Stimulated activated CD8-positive, alpha-beta memory T cell treated with anti-CD3 and anti-CD28 coated beads, Interleukin-4, amount 100 ng/mL, for 24 hours (primary cell): ENCODE measurements at places on chromosomes 5 and 9.

- no peak for DNase-seq
These were observed 7.3 kb downstream of the ANKH start for GRCh38 chr5:14864181-14864812.

DNA sequence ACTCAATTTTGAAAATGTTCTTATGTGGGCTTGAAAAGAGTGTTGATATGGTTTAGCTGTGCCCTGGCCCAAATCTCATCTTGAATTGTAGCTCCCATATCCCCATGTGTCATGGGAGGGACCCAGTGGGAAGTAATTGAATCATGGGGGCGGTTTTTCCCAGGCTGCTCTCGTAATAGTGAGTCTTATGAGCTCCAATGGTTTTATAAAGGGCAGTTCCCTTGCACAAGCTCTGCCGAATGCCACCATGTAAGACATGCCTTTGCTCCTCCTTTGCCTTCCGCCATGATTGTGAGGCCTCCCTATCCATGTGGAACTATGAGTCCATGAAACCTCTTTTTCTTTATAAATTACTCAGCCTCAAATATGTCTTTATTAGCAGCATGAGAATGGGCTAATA lies 71.0 kb downstream of the USP20 start:
- DNase-seq: no peak

DNA sequence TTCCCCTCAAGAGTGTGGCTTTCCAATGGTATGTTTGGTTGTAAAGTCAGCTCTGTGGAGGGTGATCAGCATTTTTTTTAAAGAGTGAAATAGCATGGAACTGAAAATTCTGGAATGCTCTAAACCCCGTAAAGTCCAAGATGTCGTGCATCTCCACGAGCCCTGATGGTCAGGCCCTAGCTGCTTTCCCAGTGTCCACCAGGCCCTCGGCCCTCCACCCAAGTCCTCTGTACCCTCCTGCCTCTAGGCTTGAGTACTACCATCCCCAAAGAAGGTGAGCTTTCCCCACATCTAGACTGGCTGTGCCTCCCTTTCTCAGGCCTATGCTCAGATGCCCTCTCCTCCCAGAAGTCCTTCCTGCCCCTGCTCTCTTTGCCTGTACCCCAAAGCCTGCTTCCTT lies 280.3 kb downstream of the GADD45G start:
- no peak for DNase-seq

GRCh38 chr9:93243112-93243511 lies 59.2 kb downstream of the WNK2 start:
- no peak for DNase-seq

DNA sequence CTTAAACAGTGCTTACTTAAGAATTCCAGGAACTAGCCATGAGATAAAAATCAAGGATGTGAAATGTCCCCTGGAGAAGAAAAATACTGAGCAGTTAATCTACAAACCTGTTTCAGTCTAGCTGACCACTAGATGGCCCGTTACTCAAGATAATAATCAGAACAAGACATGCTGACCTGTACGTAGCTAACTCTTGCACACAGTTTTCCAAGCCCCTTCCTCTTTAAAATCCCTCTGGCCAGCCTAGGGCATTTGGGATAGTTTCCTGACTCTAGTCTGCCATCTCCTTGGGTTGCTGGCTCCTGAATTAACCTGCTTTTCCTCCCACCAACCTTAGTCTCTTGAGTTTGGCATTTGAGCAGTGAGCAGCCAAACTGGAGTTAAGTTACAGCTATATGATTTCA lies 59.2 kb upstream of the TRAF1 start:
- DNase-seq: no peak

GRCh38 chr9:18692962-18693361 lies 219.0 kb downstream of the ADAMTSL1 start:
- no peak for DNase-seq

DNA sequence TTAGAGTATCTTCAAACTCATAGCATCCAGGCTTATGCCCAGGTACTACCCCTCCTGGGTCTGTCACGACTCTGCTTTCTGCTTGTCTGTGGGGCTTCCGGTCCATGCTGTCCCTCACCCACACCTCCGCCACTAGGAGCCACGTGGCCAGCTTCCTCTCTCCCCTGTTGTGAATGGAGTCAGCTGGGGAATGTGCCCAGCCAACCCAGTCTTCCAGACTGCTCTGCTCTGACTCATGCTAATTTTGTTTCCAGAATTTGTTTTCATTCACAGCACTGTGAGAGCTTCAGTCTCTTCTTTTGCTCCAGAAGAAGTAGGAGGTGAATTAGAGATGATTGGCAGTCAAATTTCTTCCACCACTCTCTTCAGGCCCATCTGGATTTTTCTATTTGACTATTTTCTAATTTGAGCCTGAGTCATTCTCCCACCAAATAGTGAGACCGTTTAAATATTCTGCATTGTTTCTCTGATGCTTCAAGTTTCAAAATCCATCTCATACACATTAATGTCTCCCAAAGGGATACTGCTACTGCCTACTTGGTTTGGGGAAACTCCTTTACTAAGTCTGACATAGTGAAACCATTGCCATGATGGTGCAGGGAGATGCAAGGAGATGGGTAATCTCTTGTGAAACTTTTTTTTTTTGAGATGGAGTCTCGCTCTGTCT lies 424.1 kb upstream of the KIF2A start:
- DNase-seq: no peak

- no peak for DNase-seq
These were observed 29.6 kb downstream of the ADRB2 start for GRCh38 chr5:148856009-148856367.

GRCh38 chr9:75683591-75683990 lies 206.9 kb upstream of the PCSK5 start:
- no peak for DNase-seq
